ENCODE measurements at places on chromosomes 7 and 10.

DNA sequence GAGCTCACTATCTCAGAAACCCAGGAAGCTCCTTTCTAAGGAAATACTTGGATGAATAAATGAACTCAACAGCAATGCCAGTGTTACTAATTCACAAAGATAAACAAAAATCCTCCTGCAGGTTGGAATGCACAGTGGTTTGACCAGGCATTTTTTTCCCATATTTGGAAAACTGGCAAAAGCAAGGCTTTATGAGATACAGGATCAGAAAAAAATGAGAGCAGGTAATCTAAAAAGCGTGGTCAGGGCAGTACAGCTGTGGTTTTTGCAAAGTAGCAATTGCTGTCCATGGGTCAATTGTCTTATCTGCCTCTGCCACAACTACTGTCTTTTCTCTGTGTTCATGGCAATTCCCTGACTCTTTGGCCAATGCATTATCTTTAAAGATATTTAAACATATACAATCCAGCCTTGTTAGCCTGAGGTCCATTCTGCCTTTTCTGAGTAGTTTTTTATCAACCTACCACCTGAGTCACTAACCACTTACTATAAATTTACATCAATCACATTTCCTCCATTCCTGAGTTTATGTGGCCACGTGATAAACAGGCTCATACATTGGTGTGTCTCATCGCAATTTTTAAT lies 564.5 kb upstream of the IGFBP3 start:
- DNase-seq, result no peak

- no peak for DNase-seq
Measured at GRCh38 chr10:15113766-15114165, 16.6 kb downstream of the RPP38 start.

DNA sequence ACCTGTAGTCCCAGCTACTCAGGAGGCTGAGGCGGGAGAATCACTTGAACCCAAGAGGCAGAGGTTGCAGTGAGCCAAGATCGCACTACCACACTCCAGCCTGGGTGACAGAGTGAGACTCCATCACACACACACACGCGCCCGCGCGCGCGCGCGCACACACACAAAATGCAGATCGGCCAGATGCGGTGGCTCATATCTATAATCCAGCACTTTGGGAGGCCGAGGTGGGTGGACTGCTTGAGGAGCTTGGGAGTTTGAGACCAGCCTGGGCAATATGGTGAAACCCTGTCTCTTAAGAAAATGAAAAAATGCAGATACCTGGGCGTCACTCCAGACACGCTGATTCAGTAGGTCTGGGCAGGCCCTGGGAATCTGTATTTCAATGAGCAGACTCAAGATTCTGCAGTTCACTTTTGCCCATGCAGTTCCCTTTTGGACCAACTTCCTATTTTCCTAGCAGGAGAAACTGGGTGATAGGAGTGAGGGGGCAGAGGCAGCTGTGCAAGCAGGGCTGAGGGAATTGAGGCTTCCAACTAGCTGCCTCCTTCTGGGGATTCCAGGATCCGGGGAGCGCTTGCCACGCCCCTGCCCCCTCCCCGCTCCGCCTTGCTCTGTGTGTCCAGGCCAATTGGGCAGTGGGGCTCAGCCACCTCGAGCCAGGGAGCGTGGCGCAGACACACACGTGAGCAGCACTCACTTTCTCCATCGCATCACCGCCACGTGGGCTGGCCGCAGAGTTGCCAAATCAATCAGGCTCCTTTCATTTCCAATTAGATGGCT lies 173.6 kb downstream of the SH3PXD2A start:
- DNase-seq, result no peak

DNA sequence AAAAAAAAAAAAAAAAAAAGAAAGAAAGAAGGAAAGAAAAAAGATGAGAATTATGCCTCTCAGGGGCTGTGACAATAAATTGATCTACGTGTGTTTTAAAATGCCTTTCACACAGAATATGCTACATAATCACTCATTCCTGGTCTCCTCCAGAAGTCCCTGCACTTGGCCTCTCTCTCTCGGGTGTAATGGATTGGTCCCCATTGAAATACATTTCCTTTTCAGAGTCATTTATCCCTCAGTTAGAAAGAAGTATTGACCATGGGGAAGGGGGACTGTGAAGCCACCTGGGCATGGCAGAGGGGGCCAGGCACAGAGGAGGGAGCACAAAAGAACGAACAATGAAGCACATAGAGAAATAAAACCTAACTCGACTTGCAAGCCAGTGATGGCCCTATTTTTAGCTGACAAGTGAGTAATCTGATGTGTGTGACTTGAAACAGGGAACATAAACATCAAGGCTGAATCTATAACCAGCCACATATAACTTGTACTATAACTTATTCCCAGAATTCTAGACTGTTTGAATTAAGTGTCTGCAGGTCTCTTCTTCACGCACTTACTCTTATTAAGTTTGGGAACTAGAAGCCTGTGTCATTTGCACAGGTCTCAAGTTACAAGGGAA lies 490.8 kb downstream of the KCNMA1 start:
- DNase-seq, result no peak

DNA sequence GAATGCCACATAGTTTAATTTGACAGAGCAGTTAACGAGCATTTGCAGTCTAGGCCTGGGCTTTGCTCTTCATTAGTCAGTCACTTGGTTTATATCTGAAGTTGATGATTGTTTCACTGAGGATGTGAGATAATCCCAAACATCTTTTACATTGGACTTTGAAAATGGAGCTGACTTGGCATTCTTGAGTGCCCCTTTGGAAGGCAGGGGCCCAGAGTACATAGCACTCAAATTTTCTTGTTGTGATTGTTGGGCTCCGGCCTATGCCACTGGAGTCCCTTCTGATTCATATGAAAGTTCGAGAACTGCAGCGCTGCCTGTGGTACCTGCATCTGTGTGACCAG lies 21.9 kb downstream of the DNAJB6 start:
- DNase-seq, result no peak

- no peak for DNase-seq
Measured at GRCh38 chr7:57868771-57869483, 418.9 kb downstream of the ZNF716 start.

- no peak for DNase-seq
Measured at GRCh38 chr10:123991611-123992570, 100.3 kb upstream of the CPXM2 start.

DNA sequence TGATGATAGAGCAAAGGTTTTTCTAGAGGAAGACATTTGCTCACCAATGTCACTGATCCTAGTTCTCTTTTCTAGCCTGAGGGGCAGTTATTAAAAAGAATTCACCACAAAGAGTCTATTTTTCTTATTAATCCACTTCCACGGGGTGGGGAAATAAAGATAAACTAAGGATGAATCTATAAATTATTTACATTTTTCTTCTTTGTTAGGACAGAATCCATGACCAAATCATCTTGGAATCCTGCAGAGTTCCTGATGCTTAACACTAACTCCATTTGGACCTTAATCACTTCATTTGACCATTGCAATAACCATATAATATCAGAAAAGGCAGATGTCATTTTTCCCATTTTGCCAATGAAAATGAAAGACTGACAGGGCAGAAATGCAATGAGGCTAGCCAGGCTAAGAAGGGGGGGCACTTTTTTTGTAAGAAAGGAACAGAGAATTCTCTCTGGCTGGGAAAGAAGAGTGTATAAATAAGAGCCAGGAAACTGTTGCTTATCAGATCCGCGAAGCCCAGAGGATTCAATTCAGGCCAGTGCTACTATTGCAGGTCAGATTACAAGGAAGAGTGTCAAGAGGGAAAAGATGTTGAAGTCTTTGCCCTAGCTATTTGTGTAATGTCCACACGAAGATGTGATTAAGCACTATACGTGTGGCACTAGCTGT lies 433.2 kb downstream of the TNS3 start:
- no peak for DNase-seq

DNA sequence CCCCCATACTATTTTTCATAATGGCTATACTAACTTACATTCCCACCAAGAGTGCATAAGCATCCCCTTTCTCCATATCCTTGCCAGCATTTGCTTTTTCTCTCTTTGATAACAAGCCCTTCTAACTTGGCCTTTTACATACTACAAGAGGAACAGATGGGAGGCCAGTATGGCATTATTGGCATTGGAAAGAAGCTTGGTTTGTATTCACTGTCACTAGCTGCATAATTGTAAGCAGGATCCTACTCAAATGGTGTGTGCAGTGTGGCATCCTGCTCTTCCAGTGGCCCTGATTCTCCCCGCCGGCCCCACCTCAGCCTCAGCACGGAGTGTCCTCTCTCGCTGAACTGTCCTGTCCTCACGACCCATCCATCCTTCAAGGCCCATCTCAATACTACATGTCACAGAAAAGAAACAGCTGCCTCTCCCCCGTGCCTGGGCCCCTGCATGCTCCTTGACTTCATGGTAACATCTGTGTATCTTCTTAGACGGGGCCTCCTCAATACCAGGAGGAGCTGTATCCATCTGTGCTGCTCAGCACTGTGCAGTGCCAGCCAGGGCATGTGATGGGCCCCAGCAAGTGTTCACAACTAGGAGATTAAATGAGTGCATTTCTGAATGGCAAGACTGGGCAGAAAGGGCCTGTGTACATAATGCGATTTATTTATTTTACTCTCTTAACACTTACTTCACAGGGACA lies 205.2 kb downstream of the COBL start:
- DNase-seq, result no peak

DNA sequence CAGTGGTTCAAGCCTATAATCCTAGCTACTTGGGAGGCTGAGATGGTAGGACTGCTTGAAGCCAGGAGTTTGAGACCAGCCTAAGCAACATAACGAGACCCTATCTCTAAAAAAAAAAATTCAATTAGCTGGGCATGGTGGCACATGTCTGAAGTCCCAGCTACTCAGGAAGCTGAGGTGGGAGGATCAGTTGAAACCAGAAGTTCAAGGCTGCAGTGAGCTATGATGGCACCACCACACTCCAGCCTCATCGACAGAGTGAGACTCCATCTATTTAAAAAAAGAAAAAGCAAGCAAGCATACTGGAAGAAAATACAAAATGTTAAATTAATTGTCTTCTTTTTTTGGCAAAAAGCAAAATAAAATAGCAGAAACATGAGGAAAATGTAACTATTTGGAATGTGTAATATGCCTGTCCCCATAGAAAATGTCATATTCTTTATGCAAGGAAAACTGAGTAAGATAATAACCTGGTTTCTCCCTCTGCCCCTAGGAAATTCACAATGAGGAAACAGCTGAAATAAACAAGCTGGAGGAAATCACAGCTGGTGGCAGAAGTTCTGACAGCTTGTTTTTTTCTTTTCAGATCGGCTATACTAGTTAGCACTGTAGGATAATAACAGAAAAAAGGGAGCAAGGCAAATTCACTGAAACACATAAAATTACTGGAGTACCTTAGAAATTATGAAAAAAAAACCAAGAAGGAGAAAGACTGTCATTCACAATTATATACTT lies 48.5 kb downstream of the HERPUD2 start:
- DNase-seq, result peak; percentile 18

DNA sequence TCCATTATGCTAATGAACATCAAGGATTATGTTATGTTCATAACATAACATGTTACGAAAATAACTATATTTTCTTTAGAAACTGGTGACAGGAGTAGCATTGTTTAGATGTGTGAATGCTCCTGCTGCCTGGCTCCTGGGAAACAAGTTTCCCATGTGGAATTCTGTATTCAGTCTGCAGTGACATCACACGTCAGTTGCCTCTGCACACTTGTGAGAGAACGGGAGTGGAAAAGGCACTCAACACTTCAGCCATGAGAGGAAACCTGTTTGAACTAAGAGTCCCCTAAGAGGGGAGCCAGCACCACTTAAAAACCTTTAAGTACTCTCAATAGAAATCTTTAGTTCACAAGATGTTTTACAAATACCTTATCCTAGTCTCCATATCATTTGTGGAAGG lies 140.3 kb upstream of the FAM20C start:
- DNase-seq, result no peak

DNA sequence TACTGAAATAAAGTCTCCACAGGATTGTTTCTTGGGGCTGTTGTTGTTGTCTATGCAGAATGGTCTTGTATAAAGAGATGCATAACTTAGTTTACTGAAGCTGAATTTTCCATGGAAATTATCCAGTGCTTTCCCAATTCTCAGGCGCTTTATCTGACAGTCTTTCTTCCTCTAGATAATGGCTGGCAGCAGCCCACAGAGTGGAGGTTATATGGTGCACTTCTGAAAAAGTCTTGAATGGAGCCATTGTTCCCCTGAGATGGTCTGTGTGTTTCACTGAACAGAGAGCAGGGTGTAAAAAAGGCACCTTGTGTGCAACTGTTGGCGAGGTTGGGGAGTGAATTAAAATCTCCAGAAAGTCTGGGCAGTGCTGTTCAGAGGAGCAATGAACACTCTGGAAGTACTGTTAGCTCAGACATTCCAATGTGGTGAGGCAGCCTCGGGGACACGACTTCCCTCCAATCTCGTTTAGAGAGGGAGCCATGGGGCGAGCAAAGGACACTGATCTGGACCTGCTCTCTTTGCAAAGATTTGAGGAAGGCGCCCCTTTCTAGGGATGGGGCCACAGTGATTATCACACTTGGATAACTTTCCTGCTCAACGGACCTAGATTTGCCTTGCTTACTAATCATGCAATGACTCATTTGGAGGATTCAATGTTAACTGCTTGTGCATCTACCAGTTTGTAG lies 2.0 kb upstream of the PLCE1 start:
- no peak for DNase-seq
